ENCODE measurements at places on chromosomes 5 and 9. TPM values are rescaled to one million over a fixed set of nuclear protein-coding genes. Genes with fewer than 3 reads are reported as not detected.

ZFP37 gene
- polyA plus RNA-seq = 4.9 TPM

TAL2 gene
- polyA plus RNA-seq = not detected

ARHGEF37 gene
- polyA plus RNA-seq = 0.47 TPM

IL5 gene
- polyA plus RNA-seq = not detected

S100Z gene
- not detected for polyA plus RNA-seq

DNA sequence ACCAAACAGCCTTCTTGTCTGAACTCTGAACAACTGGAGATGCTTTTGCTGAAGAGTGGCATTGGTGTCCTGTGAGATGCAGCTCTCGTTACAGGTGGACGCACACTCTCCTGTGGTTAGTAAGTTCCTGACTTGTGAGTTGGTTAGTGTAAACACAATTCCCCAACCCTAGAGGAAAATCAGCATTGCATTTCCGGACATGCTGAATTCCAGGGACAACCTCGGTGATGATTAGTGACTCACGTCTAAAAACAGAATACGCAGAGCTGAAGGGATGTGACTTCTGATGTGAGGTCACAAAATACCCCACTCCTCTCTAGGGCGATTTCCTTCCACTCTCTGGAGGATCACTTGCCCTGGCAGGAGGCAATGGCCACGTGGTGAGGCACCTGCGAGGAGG is 5.0 kb downstream of the OR2V2 start:
- no peak for DNase-seq

DNA sequence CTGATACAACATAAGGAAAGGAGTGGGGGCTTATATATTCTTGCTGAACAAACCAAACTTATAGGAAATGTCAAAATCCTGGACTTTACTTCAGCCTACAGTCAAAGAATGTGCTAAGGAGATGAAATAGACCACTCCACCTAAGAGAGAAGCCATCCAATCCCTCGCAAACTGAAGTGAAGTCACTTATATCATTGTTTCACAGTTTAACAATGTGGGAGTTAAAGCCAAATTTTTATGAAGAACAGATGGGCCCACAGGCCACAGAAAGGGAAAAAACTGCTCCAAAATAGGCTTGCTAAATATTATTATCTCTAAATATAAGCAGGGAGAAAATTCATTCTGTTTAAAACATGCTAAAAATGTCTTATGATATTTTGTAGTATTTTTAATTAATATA is 233.3 kb downstream of the GAS1 start:
- DNase-seq = no peak

DNA sequence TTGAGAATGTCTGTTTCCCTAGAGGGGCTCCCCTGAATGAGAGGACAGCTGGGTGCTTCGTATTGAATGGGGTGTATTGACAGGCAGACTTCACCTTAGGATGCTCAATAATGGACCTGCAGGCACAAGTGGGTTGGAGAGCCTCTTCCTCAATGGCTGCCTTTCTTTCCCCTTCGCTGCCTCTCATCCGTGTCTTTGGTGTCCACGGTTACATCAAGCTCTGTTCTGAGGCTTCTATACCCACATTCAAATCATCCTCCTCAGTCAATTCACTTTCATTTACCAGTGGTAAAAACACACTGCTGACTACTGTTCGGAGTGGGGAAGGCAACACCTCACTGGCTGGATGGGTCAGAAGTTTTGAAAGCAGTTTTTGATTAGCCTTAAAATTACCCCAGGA is 20.6 kb downstream of the LIX1 start:
- DNase-seq = no peak

DNA sequence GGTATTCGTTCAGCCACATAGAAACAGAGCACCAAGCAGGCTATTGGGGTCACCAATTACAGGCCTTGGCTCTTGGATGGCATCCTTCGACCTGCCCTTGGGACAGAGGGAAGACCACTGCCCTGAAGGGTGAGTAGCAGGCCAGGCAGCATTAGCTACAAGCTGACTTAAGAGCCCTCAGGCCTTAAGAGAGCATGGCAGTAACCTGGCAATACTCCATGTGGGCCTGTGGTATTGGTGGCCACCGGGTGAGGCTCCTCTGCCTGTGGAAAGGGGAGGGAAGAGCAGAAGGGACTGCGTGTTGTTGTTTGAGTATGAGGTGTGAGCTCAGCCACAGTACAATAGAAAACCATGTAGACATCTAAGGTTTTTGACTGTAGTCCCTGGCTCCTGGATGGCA is 170.6 kb downstream of the MCTP1 start:
- no peak for DNase-seq

DNA sequence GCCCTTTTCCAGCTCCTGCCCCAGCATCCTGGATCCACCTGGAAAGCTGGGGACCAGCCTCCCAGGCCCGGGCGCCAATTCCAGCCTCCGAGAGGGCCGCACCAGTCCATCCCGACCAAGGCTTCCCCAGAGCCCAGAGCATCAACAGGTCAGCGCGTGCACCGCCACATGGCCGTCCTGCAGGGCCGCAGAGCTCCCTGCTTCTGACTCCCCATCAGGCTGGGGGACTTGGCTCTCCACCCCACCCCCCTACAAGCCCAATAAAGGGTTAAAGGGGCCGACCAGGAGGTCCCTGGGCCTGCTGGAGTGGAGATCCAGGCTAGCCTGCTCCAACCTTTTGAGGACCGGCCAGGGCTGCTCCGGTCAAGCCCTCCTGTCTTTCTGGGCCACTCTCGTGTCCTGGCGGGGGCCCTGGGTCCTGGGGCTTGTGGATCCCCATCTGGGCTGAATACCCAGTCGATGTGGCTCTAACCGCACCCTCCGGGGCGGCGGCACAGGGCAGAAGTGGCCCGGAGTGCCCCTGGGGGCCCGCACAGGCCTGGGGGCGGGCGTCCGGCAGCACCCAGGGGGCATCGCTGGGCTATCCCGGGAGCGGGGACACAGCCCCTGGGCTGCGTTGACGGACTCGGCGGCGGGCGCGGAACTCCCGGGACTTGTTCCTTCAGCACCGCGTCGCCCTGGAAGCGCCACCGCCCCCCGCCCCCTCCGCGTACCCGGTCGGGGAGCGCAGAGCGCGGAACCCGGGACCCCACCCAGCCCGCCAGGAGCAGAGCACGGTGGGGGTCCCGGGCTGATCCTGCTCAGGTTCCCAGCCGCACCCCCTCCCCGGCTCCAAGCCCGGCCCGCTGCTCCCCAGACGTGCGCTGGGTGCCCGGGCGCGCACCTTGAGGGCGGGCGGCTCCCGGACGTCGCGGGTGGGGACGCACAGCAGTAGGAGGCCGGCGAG is 590 bp downstream of the ENTPD2 start:
- no peak for DNase-seq

GRCh38 chr5:82975812-82976211 is 101.4 kb downstream of the TMEM167A start:
- no peak for DNase-seq

DNA sequence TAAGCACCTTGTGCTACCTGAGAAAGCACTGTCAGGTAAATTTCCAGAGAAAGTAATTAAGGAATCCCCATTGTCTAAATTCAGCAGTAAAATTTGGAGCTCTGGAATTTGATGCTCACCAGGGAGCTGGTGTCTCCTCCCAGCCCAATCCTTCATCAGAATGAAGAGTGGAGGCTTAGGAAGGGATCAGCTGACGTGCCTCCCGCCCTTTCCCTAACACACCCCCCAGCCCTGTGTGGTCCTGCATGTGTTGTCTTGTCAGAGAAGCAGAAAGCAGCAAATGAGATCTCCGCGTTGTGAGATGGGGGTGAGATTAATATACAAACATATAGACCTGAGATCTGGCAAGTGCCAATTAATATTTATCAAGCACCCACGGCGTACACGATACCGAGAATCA is 26.9 kb upstream of the BARHL1 start:
- no peak for DNase-seq

DNA sequence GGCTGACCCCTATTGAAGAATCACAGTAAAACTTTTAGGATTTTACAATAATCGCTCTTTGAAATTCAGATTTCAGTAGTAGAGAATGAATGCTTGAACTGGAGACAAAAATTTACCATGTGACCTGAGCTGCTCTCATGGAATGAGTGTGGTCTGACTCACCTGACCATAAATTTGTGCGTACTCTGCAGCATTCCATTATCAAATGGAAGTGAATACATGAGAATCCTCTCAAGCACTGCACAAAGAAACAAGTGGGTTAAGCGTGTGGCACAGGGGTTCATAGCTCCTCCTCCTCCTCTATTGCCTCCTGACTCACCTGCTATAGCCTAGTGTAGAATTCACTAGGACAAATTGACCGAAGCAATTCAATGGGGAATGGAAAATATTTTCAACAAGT is 269.8 kb upstream of the CDH9 start:
- no peak for DNase-seq

DNA sequence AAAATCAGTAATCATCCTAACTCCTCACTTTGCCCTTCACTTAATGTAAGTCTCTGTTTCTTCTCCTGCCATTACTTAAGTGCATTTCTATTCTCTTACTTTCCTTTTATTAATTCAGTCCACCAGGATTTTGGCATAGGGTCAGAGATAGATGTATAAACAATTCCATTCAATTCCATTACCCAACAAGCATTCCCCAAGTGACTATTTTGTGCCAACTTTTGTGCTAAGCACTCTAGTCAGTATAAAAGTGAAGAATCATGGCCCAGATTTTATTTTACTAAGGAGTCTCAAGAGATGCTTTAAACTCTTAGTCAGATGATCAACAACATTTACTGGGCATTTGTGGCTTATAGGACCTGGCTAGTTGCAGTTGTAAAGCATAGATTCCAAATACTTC is 159.3 kb downstream of the DMAC1 start:
- DNase-seq = no peak

DNA sequence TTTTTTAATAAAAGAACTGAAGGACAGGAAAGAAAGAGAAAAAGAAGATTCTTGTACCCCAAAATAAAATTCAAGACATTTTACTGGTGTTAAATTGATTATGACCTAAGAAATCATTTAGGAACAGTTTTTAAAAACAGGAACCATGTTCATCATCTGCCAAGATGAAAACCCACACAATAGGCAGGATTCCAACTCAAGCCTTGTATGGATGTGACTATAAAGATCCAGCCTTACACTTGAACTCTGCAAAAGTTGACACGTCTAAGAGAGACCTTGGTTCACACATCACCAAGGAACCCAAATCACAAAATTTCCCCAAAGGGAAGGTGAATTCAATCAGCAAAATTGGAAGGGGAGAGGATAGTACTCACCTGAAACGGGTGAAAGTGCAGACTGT is 82.6 kb downstream of the SMIM23 start:
- no peak for DNase-seq

DNA sequence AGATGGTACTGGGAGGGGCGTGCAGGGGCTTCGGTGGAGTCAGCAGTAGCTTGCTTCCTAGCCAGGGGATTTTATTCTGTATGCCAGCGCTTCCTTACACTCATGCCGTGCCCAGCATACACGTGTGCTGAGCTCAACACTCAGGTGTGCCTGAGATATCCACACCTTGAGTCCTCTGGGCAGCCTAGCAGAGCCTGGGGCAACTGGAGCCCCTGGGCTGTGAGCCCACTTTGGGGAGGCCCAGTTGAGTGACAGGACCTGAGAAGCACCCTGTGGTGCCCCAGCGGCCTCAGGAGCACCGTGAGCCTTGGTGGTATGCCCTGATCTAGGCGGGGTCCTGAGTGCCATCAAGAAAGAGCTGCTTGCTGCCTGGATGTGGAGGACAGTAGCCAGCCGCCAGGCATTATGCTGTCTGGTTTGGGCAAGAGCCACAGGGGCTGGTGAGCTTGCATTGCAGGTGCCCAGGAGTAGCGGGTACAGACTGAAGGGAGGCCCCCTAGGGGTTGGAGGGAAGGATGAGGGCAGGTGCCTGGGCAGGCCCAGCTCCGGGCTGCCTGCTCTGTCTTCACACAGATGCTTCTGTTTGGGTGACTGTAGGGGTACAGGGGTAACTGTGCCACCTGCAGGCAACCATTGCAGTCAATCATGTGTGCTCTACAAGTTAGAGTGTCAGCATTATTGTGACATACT is 42.9 kb downstream of the BNIP1 start:
- DNase-seq = no peak

DNA sequence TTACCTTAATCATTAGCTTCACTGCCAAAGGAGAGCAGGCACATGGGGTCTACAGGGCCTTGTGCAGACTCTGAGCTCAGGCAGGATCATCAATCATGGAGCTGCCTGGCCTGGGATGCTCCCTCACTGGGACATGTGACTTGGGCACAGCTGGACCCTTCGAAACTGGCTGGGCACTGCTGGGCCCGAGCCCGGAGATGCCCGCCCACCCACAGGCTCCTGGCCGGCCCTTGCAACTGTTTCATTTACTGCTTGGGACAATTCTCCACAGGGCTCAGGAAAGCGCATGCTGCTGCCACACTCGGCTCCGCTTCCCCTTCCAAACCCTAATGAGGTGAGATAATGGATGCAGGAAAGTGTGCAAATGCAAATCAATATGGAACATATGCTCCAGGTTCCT is 387.5 kb downstream of the TRIM36 start:
- DNase-seq = no peak

DNA sequence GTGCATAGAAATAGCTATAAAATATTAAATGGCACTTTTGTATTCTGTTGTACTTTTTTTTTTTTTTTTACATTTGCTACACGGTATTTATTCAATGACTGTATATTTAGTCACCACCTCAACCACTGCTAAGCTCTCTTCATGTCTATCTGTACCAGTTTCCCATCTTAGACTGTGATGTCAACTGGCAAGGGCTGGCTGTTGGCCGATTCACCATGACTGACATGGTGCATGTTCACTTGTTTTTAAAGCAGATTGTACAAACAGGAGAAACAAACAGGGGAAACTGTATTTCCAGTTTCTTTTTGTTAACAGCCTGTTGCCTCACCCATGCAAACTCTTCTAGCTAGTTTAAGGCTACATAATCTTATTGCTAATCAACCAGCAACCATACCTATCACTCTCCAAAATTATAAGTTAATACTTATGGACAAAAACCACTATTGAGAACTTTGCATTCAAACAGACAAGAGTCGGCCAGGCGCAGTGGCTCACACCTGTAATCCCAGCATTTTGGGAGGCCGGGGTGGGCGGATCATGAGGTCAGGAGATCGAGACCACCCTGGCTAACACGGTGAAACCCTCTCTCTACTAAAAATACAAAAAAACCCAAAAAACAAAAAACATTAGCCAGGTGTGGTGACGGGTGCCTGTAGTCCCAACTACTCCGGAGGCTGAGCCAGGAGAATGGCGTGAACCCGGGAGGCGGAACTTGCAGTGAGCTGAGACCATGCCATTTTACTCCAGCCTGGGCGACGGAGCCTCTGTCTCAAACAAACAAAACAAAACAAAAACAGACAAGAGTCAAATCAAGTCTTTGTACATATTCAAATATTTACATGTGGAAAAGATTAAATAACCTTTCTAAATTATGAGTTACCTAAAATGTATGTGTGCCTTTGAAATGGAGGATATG is 13.2 kb downstream of the ZFAND5 start:
- DNase-seq = no peak

DNA sequence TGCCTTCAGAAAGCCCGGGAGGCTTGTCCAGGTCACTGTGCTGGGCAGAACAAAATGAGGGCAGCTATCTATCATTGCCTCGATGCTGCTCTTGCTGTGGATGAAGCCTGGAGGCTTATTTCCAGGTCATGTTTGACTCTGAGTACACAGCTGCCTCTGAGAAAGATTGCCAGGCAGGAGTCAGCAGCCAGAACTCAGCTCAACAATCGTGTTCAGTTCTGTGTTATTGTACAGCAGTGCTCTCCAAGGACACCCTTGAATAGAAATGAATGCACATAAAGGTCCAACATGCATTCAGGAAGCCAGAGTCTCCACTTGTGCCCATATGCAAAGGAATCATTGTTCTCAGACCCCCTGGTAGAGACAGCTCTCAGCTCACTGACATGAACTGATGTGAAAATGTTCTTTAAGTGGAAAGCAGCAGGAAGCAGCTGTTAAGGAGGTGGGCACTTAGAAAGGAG is 61.7 kb upstream of the ZFR start:
- no peak for DNase-seq

GRCh38 chr9:106775960-106776359 is 87.0 kb upstream of the ZNF462 start:
- no peak for DNase-seq

All from naive thymus-derived CD4-positive, alpha-beta T cell (primary cell).